ENCODE measurements at places on chromosomes 7 and 10.

DNA sequence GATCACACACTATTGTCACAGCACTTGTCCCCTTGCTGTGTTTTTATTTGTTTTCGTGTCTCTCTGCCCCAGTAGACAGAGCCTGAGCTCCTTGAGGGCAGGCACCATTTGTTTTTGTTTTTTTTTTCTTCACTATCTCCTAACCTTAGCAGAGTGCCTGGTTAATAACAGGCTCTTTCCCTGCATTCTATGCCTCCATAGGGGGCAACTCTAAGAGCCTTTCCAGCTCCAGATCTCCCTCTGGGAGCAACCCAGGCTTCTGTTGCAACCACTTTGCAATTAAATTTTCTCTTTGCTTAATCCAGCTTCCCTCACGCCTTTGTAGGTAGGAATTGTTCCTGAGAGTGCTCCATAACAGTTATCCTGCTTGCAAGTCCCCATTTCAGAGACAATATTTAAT, 148.4 kb downstream of the PLXDC2 start:
- no peak for DNase-seq

DNA sequence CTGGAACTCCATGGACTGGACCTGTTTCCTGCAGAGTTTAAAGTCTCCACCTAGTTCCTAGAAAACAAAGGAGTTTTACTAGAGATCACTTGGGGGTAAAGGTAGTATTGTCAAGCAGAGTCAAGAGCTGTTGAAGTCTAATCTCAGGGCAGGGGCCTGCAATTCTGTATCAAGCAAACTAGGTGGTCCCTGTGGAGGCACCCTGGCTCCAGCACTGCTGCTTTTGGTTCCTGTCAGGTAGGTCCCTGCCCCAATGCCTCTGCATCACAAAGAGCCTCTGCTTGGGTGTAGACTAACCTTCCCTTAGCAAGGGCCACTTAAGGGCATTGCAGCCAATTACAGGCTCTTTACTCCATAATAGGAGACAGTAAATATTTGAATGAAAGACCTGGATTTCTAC, 22.5 kb downstream of the ZSCAN25 start:
- no peak for DNase-seq

- DNase-seq: no peak
Measured at GRCh38 chr10:8112230-8112905, 57.9 kb downstream of the GATA3 start.

DNA sequence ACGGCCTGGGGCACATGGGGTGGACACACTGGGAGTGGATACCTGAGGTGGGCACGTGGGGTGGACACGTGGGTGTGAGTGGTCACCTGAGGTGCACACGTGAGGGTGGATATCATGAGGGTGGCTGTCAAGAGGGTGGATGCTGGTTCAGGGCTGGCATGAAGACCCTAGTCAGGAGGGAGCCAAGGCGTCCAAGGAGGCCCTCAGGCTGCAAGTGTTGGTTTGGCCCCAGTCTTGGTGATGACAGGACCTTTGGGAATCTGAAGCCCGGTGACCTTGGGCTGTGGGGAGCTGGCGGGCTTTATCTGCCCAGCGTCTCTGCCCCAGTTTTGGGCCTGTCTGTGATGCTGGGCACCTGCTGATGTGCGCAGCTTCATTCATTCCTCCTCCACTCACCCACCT, 24.9 kb upstream of the PFKFB3 start:
- DNase-seq: no peak

DNA sequence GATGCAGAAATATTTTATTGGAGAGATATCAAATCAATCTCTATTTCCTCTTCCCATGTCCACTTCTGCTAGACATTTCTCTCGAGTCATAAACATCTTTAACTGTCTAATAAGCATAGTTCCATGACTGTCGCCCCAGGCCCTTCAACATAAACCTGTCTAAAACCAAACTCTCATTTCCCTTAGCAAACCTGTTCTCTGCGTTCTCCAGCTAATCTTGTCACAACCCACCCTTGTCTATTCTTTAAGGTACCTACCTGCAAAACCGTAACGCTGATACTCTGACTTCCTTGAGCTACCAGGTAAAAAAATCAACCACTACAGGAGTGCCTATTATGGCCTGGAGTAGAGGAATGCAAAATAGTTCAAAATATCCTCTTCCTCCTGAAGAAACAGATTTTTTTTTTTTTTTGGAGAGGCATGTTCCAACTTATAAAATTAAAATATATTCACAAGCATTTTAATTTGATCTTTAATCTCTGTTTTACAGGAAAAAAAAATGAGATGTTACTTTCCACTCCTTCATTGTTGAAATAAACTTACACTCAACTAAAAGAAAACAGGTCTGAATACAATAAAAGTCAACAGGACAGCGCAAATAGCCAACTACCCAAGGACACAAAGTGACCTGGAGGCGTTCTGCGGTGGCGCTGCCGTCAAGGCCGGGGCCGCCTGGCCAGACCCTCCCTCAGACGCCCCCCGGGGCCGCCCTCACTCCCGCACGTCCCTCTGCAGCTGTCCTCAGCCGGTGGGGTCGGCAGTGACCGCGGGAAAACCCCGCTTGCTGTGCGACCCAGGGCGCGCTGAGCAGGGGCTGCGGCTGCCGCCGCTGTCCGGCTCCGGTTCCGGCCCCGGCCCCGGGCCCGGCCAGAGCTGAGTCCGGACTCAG, 765 bp downstream of the SLC25A40 start:
- DNase-seq: no peak

DNA sequence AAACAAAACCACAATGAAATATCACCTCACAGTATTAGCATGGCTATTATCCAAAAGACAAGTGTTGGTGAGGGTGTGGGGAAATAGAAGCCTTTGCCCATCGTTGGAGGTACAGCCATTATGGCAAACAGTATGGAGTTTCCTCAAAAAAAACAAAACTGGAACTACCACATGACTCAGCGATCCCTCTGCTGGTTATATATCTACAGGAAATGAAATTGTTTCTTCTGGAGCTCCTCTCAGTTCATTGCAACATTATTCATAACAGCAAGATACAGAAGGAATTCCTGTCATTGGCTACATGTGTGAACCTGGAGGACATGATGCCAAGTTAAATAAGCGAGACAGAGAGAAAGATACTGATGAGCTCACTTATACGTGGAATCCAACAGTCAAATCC, 2.4 kb upstream of the UBE3C start:
- no peak for DNase-seq

DNA sequence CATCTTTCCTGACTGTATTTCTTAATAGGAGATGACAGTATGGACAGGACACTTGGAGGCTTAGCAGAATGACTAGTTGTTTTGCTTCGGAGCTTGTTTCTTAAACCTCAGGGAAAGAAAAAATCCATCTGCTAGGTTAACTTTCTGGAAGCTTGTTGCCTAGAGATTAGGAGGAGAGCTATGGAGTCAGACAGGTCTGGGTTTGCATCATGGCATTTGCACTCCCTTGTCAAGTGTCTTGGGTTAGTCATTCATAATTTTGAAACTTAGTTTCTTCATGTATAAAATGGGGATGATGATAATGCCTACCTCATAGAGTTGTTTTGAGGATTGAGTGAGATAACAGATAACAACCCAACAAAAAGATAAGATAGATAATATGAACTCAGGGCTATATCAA, 231.5 kb downstream of the STK31 start:
- no peak for DNase-seq

DNA sequence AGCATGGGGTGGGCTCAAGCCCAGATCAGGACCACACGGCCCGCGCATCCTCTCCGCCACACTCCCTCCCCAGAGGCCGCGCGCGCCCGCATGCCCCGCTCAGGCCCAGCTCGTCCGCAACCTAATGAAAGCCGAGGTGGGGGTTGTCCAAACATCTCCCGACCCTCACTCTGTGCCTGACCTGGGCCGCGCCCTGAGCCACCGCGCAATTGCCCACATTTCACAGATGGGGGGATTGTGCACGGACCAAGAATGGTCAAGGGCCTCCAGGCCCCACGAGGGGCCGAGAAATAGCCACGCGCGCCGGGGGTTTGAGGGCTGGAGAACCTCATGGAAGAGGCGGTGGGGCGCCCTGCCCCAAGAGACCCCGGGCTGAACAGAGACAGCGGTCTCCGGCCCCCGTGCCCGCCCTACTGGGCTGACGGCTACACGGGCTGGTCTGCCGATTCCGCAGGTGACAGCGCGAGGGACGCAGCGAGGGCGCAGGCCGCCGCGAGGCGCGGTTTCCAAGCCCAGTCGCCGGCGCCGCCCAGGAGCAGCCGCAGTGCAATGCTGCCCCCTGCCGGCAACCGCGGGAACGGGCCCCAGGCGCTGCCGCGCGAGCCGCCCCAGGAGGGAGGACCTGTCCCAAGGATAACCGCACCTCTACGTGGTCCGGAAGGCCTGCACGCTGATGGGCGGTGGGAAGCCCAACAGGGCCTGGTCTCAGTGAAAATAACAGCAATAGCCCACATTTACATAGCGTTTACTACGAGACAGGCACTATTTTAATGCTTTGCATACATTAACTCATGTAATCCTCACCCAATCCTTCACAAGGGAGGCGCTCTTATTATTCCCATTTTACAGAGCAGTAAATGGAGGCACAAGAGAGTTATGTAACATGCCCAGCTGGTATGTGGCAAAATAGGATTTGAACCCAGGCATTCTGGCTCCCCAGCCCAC, 10.5 kb upstream of the GRID1 start:
- DNase-seq: peak; percentile 74

GRCh38 chr7:113921363-113921762, 2.6 kb upstream of the PPP1R3A start:
- no peak for DNase-seq

DNA sequence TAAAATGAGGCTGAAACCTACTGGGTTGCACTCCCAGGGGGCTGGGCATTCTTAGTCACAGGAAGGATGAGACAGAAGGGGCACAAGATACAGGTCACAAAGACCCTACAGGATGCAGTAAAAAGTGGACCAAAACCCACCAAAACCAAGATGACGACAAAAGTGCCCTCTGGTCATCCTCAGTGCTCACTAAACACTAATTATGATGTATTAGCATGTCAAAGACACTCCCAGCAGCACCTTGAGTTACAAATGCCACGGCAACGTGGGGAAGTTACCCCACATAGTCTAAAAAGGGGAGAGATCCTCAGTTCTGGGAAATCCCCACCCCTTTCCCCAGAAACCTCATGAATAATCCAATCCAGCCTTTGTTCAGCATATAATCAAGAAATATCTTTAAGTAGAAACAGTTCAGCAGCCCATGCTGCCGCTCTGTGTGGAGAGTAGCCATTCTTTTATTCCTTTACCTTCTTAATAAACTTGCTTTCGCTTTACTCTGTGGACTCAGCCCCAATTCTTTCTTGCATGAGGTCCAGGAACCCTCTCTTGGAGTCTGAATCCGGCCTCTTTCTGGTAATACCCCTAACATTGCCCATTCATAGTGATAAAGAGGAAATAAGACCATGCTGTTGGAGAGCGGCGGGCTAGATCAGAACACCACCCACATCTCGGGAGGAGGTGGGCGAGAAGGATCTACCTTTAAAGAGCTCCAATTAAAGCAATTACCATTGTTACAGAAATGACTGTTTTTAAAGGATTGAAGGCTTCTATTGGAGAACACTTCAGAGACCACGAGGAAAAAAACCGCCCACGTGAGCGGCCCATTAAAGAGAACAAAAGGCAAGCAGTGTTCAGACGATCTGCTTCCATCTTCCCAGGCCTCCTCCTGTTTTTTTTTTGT, 170.9 kb downstream of the USP6NL start:
- no peak for DNase-seq

- DNase-seq: no peak
Measured at GRCh38 chr10:11261687-11262493, 244.2 kb downstream of the CELF2 start.

- no peak for DNase-seq
Measured at GRCh38 chr10:7011994-7012393, 398.8 kb downstream of the SFMBT2 start.

DNA sequence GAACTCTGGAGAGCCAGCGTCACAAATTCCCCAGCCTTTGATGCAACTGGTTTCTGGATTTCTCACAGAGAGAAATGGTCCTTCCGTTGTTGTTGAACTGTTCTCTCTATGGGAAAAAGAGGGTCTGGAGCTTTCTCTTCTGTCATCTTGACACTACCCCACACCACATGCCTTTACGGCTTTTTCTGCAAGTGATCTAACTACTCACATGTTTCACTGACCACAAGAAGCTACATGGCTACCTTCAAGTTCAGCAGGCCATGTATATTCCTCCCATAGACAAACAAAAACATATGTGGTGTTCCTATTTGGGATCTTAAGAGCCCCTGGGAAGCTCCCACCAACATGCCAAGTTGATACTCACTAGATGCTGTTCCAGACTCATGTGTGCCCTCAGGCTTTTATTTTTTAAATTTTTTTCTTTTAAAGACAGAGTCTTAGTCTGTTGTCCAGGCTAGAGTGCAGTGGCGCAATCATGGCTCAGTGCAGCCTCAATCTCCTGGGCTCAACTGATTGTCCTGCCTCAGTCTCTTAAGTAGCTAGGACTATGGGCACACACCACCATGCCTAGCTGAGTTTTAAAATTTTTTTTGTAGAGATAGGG, 72.0 kb downstream of the RNF216 start:
- DNase-seq: no peak

DNA sequence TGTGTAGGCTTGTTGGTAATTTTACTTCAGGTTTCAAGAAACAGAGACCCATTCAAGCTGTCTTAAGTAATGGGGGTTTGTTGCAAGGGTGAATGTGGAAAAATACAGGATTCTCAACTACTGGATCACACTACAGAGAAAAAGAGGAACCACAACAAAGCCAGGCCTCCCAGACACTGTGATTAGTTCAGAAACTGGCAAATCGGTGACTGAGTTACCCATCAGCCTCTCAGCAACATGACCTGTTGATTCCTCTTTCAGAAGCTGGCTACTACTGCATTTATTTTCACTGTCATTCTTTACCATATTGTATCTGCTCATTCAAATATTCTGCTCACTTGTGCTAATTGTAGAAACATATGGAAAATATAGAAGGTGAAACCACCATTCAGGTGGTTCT, 16.0 kb downstream of the CCDC71L start:
- no peak for DNase-seq

GRCh38 chr7:26930201-26930600, 65.8 kb upstream of the SKAP2 start:
- no peak for DNase-seq

DNA sequence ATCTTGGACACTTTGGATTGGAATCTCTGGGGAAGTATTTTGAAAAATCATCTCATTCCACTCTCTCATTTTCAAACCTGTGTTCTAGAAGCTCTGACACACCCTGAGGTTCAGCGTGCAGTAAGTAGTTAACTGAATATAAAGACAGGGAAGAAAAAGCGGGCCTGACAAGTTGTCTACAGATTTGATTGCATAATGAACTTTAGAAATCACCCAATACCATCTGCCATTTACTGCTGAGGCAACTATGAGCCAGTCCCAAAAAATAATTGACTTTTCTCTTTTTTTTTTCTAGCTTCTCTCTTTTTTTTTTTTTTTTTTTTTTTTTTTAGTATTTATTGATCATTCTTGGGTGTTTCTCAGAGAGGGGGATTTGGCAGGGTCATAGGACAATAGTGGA, 29.5 kb downstream of the CDC123 start:
- DNase-seq: no peak

DNA sequence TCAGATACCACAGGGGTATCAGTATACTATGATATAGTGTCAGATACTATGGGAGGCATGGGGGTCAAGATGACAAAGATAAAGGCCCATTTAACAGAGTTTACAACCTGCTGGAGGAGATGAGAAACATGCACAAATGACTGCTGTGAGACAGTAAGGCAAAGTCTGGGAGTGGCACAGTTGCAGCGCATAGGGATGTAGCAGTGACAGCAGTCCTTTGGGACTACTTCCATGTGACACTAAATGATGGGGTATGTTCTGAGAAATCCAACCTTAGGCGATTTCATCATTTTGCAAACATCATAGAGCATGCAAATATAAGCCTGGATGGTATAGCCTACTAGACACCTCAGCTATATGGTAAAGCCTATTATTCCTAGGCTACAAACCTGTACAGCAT, 56.8 kb downstream of the CDK1 start:
- no peak for DNase-seq
